H9 (cell line): ENCODE measurements at places on chromosomes 6 and 20. TPM values are rescaled to one million over a fixed set of nuclear protein-coding genes. Genes with fewer than 3 reads are reported as not detected.

DNA sequence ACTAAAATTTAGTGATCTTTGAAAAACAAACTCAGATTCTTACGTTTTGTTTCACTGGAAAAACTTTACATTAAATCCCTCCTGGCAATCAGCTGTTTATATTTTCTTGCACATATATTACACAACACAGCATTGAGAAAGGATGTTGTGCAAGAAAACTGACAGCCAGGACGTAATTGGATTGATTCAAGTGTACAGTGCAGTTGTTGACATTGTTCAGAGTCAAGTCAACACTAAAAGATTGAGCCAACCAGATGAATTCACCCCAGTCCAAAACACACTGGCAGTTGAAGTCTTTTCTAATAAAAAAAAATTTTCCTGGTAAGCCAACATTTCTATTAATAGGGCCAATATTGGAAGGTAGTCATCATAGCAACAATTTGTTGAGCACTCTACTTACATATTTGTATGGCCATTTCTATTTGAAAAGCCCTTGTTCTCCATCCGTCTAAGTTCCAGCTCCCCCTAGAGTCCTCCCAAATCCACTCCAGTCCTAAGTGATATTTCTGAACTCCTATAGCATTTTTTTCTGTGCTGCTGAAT, 20.9 kb upstream of the VNN1 start:
- no peaks in the 10 kb centered on the region for H3K4me1 ChIP-seq
- DNase-seq = no peak
- no peak overlapping the region for H3K27ac ChIP-seq
- H3K27me3 ChIP-seq = no peaks in the 10 kb centered on the region

GRCh38 chr6:111722179-111722731, 116.6 kb upstream of the TRAF3IP2 start:
- no peak overlapping the region for H3K27ac ChIP-seq
- no peak overlapping the region for H3K4me3 ChIP-seq
- H3K27me3 ChIP-seq = no peaks in the 10 kb centered on the region
- H3K36me3 ChIP-seq = peaks cover 14% of the 10 kb centered on the region
- no peak for DNase-seq

Gene RBM38
- total RNA-seq = 66.8 and 67.9 TPM in 2 replicates

Gene GRM1
- total RNA-seq = 0.07 and 0.39 TPM in 2 replicates

Gene LTB
- not detected in 2 replicates for total RNA-seq

GRCh38 chr20:49594143-49594930, 26.4 kb upstream of the PTGIS start:
- no peaks in the 10 kb centered on the region for H3K27me3 ChIP-seq
- H3K27ac ChIP-seq = no peak overlapping the region

DNA sequence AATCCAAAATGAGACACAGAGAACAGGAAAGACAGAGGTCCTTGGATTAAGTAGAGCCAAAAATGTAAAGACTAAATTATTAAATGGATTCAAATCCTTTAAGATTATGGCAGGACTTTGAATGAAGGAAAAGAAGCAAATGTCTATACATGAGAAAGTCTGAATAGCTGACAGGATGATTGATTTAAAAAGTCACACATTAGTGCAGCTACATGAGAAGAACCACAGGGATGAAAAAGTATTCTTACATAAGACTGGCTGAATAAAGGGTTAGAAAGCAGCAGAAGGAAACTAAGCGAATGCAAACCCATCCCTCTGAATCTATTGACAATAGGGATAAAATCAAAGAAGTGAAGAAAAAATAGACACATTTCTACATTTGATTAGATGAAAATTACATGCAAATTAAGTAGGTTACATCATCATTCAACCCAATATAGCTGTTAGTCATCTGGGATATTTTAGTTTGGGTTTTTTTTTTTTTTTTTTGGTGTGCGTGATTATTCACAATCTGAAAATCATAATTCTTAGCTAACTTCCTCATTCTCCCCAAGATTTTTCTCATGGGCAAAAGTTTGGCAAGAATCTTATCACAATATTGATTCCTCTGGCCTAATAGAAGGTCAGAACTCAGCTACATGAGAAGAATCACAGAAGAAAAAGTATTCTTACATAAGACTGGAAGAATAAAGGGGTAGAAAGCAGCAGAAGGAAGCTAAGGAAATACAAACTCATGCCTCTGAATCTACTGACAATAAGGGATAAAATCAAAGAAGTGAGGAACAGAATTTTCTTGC, 845.4 kb downstream of the HACE1 start:
- no peaks in the 10 kb centered on the region for H3K4me1 ChIP-seq
- no peak overlapping the region for H3K27ac ChIP-seq
- H3K4me3 ChIP-seq = no peak overlapping the region
- H3K36me3 ChIP-seq = no peaks in the 10 kb centered on the region; the same call in 2 of the 3 replicates
- no peaks in the 10 kb centered on the region for H3K27me3 ChIP-seq

DNA sequence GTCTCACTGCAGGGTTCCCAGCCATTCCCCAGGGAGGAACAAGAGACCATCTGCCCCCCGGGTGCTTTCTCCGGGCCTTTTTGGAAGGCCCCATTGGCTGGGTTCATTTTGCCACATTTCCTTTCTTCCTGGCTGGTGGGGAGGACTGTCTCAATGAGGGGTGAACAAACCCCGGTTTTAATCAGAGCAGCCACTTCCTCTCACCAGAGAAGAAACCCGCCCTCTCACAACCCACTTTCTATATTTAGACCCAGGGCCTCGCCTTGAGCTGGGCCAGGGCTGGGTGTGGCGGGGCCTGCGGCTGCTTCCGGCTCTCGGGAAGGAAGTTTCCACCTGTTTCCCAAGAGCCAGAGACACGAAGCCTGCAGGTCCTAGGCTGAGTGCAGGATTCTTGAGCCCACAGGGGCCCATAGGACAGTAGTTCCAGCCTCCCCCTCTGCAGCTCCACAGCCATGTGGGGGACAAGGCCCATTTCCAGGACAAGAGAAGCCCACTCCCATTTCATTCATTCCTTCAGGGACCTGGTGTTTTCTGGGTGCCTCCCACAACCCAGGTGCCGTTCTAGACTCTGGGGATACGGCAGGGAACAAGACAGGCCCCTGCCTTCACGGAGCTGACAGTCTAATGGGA, 41.8 kb downstream of the RBM38 start:
- H3K4me3 ChIP-seq = no peak overlapping the region
- no peaks in the 10 kb centered on the region for H3K4me1 ChIP-seq
- no peak for DNase-seq
- H3K27me3 ChIP-seq = no peaks in the 10 kb centered on the region

Gene GTSF1L
- not detected in 2 replicates for total RNA-seq

Gene SLC17A1
- not detected in 2 replicates for total RNA-seq

DNA sequence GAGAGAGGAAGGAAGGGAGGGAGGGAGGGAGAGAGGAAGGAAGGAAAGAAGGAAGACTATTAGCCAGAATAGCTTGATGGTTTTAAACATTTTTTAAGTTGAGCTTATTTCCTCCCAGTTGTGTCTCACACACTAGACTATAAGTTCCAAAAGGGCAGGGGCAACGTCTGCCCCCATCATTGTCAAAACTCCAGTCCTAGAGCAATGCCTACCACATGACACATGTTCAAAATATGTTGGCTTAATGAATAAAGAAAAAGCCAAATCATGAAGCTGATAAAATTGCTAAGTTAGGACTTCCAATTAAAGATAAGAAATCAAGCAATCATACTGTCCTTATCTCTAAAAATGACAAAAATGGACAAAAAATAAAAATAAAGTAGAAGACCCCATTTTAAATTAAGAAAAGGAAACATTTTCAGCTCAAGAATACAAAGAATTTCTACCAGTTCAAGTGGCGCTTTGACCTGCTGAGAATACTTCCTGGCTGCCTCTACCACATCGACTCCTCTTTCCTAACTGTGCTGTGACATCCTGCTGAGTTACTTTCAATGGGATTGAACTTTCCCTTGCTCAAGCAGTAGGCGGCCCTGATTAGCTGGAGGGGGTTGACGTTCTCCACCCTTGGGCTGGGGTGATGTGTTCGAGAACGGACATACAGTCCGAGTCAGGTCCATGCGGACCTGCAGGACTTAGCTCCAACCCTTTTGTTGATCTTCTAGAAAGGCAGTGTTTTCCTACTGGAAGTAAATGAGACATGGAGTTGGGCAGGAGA, 283.9 kb upstream of the FOXQ1 start:
- no peaks in the 10 kb centered on the region for H3K27me3 ChIP-seq
- peaks cover 2% of the 10 kb centered on the region; the same call in 1 of the 2 replicates for H3K4me1 ChIP-seq
- peaks cover 7% of the 10 kb centered on the region; the same call in 1 of the 2 replicates for H3K36me3 ChIP-seq

Gene PPP1R3G
- total RNA-seq = not detected in 2 replicates
